Left renal pelvis (tissue), 4 donors: ENCODE measurements at places on chromosomes 16 and 17.

GRCh38 chr17:49337884-49338283 lies 24.2 kb downstream of the ZNF652 start:
- no peak for DNase-seq

DNA sequence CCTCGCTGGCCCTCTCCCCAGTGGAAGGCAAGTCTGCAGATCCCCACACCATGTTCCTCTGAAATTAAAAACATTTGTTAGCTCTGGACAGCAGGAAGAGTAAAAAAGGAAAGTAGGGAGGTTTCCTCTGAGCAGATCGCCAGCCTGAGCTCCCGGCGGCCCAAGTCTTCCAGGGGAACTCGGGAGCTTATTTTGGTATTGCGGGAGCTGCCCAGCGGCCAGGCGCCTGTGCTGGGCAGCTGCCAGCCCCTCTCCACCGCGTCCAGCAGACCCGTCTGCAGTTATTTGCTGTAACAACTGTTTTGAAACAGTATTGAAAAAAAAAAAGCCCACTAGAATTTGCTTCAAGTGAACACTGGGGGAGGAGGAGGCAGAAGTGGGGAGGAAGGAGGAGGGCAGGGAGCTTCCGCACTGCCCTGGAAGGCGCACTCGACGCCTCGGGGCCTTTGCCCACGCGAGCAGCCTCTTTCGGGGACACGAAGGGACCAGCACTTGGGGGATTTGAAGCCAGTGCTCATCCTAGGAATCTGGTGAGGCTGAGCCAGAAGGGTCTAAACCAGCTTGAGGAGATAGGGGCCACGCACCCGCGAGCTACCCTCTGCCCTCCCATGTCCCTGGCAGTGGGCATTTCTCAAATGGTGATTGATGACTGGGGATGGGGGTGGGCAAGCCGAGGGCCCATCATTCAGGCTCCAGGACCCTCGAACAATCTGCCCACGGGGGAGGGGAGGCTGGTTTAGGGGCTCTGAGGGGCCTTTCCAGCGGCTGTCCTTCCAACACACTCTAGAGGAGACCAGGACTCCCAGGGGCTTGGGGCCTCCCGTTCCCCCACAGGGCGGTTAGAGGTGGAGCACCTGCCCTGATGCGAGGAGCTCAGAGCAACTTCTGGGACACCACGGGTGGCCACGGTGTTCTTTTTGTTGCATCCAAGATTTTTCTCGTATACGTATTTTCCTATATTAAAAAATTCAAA lies 3.0 kb upstream of the BAHCC1 start:
- no peak for DNase-seq

- DNase-seq = no peak
Measured at GRCh38 chr17:74464730-74465377, 1.6 kb upstream of the CD300A start.

DNA sequence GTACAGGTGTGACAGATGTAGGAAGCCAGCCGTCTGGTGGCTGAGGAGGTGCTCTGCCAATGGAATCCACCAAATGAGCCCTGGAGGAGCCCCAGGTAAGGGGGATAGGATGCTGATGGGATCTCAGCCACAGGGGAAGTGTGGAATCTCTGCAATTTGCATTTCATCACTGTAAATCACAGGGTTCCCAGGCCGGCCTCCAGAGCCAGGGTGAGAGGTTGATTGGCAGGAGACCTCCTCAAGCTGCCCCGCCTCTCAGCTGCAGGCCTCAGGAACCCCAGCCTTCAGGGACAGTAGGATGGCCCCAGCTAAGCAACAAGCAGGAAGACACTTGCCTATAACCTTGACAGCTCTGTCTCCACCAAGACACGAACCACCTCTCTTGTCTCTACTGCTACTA lies 39.4 kb downstream of the RTN4RL1 start:
- no peak for DNase-seq

DNA sequence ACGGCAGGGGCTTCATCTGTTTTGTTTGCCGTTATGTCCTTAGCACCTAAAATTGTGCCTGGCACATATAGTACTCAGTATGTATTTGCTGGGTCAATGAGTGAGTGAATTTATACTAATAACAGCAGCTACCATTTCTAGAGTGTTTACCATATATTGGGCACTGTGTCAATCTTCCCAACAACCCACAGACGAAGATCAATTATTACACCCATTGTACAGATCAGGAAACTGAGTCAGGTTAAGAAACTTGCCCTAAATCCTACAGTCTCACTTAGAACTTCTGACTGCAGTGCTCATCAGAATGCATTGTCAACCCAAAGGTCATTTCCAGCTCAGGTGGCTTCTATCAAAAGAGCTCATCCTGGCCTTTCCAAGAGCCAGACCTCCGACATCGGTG lies 44.5 kb upstream of the MEOX1 start:
- no peak for DNase-seq

GRCh38 chr16:50425648-50426047 lies 56.9 kb upstream of the BRD7 start:
- no peak for DNase-seq

DNA sequence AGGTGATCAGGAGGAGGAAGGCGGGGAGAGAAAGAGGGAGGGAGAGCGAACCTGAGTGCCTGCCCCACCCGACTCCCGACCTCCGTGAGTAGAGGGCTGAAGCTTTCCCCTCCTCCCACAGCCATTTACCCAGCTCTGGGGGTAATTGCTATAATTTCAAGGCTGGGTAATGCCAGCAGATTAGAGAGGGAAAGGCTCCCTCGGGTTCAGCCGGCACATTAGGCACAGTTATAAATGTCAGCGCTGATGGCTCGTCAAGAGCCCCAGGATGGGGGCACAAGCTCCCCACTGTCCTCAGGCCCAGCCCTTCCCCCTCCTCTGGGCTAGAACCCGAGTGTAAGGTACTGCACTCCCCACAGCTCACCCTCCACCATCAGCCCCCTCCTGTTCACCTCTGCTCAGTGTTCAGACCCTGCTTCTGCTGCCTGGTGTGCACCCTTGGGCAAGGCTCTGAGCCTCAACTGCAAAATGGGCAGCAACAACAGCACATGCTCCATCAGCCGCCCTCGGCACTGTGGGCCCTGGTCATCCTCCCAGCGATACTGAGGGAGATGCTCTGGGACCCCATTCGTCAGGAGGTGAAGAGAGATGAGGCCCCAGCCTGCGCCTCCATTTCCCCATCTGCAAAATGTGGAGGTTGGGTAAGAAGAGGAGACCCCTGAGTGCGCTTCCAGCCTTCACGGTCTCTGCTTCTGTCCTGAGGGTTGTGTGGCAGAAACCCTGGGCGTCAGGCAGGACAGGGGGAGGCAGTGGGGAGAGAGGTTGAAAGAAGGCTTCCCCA lies 77.2 kb downstream of the NT5M start:
- DNase-seq = no peak

DNA sequence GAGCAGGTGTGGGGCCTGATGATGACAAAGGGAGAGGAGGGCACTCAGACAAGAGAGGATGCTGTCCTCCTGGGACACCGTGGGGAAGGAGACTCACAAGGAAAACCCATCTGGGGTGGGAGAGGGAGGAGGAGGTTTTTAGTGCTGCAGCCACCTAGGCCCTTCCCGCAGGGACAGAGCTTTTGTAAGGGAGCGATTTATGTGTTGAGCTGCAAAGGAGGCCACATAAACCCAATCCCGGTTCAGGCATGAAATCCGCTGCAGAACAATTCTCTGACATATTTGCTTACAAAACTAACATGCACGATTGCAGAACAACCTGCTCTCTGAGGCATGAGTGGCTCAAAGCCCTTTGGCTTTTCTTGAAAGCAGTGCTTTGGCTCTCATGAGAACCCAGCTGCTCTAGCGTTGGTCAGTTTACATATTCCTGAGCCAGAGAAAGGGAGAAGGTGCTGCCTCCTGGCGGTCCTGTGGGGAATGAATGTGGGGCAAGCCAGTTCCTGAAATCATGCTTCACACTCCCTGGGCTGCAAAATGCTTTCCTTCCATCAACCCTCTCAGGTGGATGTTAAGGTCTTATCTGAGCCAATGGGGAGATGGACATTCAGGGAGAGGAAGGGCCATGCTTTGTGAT lies 122.4 kb upstream of the NLRP1 start:
- DNase-seq = peak; percentile 29

- no peak for DNase-seq
Measured at GRCh38 chr16:1526608-1527555, 6.6 kb upstream of the TMEM204 start.

DNA sequence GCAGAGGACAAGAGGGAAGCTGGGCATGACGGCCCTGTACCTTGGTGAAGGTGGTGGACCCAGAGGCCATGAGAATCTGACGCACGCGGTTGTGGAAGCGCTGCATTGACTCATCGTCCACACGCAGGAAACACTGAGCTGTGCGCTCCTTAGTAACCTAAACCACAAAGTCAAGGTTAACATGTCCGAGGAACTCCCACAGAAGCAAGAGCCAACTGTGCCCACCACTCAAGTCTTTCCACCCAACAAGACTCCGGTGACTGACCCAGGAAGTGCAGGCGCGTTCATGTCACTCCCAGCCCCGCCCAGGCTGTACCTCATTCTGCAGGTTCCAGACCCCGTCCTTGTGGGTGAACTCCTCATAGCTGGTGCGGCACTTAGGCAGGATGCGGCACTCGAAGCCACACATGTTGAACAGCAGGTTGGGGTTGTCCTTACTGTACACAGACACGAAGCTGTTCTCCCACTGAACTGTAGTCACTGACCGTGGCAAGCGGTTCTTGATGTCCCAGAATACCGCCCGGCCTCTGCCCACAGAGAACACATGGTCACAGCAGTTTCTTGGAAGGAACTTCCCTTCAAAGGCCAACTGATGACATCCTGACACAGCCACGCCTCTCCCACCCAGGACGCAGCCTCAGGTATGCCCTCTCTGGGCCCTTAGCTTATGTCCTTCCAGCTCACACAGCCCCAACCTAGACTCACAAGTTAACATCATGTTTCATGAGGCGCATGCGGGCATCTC lies 11.5 kb downstream of the PRPF8 start:
- DNase-seq = no peak

DNA sequence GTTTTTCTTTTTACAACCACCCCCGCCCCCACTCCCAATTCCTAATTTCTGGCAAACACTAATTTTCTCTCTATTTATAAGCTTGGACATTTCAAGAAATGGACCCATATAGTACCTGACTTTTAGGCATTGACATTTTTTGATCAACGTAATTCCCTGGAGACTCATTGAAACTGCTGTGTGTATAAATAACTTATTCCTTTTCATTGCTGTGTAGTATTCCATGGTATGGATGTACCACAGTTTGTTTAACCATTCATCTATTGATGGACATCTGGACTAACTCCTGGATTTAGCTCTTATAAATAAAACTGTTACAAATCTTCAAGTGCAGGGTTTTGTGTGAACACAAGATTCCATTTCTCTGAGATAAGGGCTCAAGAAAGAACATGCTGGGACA lies 47.1 kb upstream of the RBFOX1 start:
- DNase-seq = no peak

- peak; percentile 47 for DNase-seq
Measured at GRCh38 chr16:50210266-50211038, 55.9 kb upstream of the ADCY7 start.

DNA sequence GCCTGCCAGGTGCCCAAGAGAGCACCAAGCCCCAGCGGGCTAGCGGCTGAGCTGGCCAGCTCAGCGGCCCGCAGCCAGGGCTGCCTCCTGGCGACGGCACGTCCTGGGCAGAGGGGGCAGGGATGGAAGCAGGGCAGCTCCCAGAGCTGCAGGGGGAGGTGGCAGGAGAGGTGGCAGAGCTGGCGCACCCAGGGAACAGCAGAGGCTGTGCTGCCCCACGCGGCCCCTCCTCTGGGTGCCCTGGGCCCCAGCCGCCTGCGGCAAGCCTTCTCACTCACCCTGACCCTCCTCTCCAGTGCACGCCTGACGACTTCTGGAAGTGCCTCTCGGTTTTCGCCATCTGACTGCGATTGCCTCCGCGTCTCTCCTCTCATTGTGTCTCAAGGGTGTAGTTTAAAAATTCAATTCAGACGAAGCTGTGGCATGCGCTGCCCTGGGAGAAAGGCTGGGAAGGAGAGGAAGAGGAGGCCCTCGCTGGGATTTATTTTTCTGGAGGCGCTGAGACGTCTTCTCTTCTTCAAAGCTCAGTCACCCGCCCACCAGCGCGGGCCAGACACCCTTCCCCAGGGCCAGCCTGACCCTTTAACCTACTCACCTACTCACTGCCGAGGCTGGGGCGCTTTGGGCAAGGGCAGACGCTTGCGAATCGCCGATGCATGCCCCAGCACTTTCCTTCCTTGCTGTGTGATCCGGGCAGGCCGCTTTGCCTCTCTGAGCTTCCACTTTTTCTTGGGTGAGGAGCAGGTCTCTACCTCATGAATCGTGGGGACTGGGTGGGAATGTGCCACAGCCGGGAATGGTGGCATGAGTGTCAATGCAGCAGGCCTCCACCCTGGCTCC lies 24.9 kb downstream of the GSE1 start:
- no peak for DNase-seq

GRCh38 chr16:74677868-74678267 lies 11.2 kb upstream of the RFWD3 start:
- no peak for DNase-seq

GRCh38 chr16:57256601-57257395 lies 11.7 kb downstream of the ARL2BP start:
- no peak for DNase-seq

GRCh38 chr17:3895354-3895753 lies 2.5 kb upstream of the CAMKK1 start:
- no peak for DNase-seq

DNA sequence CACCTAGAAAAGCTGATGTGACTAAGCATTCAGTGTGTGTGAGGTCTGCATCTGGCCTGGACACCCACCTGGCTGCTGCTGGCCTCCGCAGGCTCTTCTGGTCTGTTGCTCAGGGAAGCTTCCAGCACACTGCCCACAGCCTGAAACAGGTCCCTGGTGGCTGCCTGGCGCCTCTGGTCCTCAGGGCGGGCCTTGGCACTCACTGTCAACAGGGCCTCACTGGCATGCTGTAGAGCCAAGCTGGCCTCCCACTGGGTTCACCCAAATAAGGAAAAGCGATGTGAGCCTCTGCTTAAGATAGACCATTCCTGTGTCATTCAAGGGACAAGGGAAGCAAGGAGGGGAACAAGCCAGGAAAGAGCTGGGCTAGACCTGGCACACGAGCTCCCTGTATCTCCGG lies 70.6 kb upstream of the BCO1 start:
- DNase-seq = no peak

- no peak for DNase-seq
Measured at GRCh38 chr16:68259007-68259825, 5.1 kb upstream of the SLC7A6 start.

DNA sequence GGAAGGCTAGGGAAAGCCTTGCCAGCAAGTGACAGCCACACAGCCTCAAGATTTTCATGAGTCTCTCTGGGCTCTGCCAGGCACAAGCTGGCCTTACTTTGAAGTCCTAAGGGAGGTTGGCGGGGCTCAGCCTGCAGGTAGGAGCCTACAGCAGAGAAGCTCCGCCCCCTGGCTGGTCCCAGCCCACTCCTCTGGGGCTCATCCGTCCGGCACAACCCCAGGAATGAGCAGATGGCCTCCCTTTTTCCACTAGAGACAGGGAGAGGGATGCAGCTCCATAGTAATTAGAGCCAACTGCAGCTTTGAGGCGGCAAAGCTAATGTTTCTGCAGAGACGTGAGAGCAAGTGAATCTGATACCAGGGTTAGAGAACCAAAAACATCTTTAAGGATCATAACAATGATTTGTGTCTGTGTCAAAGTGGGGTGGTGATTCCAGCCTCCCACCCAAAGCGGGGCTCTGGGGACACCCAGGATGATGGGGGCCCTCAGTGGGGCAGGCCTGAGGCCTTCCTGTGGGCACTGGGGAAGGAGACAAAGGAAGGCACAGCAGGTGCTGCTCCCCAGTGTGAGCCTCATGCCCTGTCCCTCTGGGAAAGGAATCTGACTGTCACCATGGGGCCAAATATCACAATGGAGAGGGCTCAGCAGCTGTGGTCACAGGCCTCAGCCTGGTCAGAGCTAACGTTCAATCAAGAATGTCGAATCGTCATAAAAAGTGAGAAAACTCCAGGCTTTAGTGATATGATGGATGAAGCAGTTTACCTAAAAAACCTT lies 61.5 kb downstream of the RBFOX3 start:
- no peak for DNase-seq
